ENCODE measurements at places on chromosomes 13 and 19.

DNA sequence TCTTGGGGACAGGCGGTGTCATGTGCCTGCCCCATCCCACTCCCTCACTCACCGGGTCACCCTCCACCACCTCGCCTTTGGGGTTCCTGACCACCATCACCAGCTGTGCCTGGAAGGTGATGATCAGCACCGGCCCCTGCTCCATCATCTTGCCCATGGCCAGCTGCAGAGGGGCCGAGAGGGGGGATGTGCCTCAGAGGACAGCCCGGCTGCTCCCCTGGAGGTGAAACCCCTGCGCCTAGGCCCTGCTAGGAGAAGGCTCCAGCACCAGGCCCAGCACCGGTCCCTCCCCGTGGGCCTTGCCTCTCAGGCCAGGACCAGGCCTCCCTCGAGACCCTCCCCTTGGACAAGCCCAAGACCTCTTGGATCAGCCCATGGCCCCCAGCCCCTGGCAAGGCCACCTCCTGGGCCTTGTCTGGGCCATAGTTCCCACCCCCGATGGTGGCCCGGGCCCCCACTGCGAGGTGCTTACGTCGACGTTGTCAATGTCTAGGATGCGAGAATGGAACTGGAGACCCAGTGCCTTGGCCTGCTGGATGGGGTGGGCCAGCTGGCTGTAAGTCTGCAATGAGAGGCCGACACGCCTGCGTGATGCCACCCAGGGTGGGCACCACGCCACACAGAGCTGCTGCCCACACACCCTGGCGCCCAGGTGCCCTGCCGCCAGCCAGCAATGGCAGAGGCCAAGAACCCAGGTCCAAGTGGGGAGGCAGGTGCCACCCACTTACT lies 1.8 kb upstream of the CTXN1 start:
- no peak for DNase-seq

DNA sequence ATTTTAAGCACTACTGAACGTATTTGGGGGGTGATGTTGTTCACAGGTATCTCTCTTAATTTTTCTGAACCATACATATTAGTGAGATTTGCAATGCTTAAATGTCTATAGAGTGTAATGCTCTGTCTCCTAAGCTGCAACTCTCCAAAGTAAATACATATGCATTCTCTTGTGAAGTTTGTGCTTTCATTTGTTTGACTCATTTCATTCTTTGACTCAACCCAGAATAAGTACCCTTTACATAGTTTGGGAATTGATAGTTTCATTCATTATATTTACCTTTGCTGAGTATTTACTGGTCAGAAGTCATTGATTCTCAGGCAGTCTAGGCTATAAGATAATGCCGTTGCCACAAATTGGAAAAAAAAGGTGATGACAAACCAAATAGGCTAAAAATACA lies 406.9 kb downstream of the FGF9 start:
- no peak for DNase-seq

DNA sequence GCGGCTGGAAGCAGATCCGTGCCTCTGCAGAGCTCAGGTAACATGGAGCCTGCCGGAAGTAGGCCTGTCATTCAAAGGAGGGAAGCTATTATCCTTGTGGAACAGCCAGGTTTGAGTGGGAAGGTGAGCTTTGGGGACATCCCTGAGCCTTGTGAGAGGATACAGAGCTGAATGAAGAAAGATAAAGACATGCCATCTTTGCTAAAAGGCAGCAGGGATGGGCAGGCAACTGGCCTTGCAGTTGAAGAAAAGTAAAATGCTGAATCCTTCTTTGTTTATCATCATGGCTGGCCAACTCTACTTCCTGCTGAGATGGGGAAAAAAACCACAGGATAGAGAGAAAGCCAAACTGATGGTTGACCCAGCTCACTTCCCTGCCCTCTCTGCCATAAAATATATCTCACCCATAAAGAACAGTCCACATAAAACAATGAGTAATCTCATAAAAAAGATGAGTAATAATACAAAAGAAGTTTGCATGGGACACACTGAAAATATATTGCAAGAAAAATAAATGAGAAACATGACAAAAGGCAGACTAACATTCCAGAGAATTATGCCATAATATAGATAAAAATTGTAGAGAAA lies 226.3 kb downstream of the DLEU7 start:
- DNase-seq, result no peak

GRCh38 chr13:21541271-21541670 lies 62.7 kb downstream of the MICU2 start:
- DNase-seq, result no peak

GRCh38 chr13:95231393-95231792 lies 69.9 kb downstream of the ABCC4 start:
- DNase-seq, result no peak

DNA sequence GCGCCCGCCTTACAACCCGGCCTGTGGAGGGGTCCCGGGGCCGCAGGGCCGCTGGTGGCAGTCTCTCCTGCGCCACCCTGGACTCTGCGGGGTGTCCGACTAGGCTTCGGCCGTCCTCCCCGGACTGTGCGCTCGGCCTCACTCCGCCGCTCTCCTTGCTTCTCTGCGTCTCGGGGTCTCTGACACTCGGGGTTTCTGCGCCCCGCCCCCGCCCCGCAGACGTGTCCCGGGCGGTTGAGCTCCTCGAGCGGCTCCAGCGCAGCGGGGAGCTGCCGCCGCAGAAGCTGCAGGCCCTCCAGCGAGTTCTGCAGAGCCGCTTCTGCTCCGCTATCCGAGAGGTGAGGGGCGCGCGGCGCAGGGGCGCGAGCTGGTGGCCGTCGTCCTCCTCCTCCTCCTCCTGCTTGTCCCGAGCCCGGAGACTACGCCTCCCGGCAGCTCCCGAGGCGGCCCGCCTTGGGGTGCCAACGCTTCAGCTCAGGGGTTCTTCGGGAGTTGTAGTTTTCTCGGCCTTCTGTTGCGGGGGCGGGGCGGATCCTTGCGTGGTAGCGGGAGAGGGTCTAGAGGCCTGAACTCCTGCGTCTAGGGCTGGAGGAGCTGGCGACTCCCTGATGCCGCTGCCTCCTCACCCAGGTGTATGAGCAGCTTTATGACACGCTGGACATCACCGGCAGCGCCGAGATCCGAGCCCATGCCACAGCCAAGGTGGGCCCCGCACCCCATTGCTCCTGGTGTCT lies 627 bp downstream of the LIN7B start:
- DNase-seq, result no peak

GRCh38 chr19:5349041-5349440 lies 8.4 kb upstream of the PTPRS start:
- DNase-seq, result no peak

- DNase-seq, result no peak
Observed at GRCh38 chr13:24640752-24641151, 39.5 kb upstream of the ATP12A start.

DNA sequence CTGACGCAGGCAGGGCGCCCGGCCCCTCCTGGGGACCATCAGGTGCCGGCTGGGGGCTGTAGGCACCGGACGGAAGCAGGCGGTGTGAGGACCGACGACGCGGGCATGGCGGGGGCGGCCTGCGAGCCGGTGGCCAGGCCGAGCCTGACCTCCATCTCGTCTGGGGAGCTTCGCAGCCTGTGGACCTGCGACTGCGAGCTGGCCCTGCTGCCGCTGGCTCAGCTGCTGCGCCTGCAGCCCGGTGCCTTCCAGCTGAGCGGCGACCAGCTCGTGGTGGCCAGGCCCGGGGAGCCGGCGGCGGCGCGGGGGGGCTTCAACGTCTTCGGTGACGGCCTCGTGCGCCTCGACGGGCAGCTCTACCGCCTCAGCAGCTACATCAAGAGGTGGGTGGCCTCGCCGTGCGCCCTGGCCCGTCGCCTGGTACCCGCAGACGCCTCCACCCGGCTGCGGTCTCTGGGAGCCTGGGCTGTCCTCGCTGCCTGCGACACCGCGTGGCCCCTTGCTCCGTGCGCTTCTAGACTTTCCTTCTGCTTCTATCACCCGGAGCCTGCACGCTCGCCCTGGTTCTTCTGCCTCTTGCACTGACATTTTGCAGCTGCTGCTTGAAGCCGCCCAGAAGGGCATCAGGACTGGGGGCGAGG lies 460 bp downstream of the MEDAG start:
- DNase-seq, result no peak

DNA sequence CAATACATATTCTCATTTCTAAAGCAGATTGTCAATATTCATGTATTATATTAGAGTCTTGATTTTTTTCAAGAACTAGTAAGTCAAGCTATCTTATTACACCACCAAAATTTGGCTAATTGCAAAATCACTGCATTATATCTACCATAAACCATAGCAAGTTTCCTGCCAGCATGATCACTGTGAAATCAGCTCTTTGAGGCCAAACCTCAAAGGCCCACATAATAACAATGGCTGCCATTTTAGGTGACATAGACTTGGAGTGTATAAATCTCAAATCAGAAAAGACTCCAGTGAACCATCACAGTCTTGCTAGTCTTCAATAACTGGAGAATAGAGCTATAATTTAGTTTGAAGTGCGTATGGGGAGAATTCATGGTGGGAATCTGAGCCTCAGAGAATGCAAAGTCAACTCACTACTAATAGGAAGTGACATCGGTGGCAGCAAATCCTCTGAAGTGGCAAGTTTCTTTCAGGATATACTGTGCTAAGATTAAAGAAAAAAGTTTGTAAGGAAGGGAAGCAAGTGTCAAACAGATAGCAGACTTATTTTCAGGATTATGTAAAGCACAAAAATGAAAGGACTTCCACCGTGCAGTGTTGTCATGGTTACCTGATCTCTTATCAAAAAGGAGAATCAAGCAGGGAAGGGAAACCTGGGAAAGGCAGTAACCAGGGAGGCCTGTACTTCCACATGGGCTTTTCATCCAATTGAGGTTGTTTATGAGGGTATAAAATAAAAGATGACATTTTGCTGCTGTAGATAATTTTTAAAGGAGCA lies 117.4 kb upstream of the FNDC3A start:
- DNase-seq, result no peak

DNA sequence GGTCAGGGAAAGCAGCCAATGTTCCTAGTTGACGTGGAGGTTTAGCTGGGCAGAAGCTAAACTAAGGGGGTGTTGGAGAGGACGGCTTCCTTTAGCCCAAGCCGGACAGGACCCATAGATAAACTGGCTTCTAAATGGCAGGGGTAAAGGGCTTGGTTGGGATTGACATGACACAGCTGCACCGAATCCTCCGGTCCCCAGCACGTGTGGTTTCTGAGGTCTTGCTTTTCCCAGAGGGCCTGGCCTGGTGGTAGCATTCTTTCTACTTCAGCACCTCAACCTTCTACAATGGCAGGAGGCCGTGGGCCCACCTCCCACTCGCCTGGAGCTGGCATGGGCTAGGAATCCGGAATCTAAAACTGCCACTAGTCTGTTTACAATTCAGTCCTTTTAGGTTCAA lies 163.0 kb downstream of the FGF9 start:
- DNase-seq, result no peak

GRCh38 chr19:1266916-1267476 lies 2.1 kb upstream of the CIRBP start:
- DNase-seq, result no peak

GRCh38 chr19:42683917-42684513 lies 56.3 kb downstream of the PSG3 start:
- DNase-seq, result no peak

GRCh38 chr19:16367261-16367683 lies 42.6 kb downstream of the KLF2 start:
- DNase-seq, result no peak

DNA sequence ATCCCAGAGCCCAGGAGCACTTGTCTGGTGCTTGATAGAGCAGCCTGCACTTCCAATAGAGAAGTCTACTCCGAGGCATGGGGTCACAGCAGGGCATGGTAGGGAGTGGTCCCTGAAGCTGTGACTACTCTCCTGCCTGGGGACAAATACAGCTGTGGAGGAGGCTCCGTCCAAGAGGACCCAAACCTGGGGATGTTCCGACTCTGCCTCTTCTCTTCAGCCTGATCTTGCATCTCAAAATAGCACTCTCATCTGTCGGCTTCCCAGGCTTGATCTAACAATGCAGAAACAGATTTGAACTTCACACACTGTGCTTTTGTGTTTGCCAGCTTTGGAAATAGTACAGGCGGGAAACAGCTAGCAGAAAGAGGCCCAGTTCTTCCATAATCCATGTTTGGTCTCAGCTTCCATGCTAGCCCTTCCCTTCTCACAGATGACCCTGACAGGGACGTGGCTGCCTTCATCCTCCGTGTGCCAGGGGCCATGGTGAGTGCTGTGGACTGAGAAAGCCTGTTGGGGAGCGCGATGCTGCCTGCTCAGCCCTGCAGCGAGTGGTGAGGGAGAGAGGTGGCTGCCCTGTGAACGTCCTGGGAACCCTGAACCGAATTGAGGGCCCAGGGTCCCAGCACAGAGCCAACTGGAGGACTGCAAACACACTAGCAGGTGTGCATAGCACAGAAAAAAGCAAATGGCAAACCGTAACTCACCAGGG lies 150.3 kb upstream of the GPR12 start:
- DNase-seq, result no peak

DNA sequence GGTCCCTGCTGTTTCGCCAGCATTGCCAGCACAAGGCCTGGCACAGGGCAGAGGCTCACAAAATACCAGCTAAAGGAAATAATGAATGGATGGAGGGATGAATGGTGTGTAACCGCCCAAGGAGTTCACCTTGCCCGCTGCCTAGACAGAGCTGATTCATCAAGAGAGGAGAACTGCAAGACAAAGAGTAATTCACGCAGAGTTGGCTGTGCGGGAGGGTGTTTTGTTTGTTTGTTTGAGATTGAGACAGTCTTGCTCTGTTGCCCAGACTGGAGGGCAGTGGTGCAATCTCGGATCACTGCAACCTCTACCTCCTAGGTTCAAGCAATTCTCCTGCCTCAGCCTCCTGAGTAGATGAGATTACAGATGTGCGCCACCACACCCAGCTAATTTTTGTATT lies 3.0 kb downstream of the OPA3 start:
- no peak for DNase-seq

DNA sequence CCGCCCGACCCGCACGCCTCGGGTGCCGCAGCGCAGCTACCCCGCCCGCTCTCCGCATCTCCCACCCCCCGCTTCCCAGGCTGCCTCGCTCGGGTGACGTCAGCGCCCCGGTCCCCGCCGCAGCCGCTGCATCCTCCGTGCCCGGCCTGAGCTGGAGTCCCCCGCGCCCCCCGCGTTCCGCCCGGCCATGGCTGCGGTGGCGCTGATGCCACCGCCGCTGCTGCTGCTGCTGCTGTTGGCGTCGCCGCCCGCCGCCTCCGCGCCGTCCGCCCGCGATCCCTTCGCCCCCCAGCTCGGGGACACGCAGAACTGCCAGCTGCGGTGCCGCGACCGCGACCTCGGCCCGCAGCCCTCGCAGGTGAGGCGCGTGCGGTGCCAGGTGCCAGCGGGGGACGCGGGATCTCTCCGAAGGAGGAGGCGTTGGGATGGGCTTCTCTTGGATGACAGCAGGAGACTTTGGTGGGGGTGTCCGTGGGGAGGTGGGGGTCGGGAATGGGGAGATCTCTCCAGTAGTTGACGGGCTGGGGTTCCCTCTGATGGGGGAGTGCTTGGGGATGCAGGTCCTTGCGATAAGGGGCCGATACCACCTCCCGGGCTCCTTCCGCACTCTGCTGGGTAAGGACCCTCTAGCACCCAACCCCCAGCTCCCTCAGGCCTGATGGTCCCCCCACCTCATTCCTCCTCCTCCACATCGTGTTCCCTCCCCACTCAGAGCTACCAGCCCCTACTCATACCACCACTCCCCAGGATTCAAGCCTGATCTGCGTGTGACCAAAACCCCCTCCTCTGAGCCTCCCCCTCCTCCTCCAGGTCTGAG lies at the start of gene TMEM59L:
TMEM59L (plus strand) TSS at position 99 of the 817 bp plus-strand sequence; CDS start at position 188, 89 bp downstream.
- no peak for DNase-seq
